ENCODE measurements at places on chromosomes 3 and 15. TPM values are rescaled to one million over a fixed set of nuclear protein-coding genes. Genes with fewer than 3 reads are reported as not detected.

DNA sequence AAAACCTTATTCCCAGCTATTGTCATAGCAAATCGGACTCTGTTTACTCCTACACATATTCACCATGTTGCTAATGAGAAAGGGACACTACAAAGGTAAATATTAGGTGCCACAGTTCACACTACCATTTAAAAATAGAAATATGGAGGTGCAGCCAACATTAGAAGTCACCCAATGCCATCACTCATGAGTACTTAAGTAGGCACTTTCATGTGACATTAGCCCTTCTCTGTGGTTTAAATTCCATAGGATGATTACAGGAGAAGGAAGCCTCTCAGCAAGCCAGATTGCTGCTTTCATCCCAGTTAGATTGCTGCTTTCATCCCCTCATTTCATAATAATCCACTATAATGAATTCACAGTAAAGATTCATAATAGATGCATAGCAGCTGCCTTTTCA lies 376.8 kb upstream of the ALCAM start:
- no peak for DNase-seq

DNA sequence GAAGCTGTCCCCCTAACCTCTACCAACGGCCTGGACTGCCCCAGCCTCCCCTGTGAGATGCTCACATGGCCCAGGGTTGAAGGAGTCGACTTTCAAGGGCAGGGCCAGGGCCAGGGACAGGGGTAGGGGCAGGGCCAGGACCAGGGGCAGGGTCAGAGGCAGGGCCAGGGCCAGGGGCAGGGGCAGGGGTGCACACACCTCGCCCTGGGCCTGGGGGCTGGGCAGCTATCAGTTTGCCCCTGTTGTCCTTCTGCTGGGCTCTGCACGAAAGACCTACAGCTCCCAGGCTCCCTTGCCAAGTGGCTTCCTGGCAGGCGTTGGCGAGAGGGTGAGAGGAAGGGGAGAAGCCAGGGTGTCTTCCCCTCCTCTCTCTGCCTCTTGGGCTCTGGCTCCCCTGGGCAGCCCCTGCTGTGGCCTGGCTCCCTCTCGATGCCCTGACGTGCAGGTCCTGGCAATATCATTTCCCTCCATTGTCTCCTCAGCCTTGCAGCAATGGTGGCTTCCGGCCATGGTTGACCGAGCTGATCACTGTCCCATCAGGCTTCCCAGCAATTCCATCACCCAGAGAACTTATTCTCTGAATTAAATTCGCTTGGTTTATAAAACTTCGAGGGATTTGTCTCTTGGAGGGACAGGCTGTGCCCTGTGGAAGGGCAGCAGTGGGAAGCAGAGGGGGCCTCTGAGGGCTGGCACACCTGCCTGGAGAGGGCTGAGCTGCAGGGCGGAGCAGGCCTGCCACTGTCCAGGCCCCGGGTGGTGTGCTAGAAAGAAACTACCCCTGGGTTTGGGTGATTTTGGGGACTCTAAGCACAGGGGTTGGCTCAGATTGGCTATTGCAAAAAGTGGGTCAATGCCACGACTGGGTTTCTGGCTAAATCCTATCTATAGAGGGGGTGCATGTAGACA lies 13.9 kb downstream of the PRR23E start:
- no peak for DNase-seq

DNA sequence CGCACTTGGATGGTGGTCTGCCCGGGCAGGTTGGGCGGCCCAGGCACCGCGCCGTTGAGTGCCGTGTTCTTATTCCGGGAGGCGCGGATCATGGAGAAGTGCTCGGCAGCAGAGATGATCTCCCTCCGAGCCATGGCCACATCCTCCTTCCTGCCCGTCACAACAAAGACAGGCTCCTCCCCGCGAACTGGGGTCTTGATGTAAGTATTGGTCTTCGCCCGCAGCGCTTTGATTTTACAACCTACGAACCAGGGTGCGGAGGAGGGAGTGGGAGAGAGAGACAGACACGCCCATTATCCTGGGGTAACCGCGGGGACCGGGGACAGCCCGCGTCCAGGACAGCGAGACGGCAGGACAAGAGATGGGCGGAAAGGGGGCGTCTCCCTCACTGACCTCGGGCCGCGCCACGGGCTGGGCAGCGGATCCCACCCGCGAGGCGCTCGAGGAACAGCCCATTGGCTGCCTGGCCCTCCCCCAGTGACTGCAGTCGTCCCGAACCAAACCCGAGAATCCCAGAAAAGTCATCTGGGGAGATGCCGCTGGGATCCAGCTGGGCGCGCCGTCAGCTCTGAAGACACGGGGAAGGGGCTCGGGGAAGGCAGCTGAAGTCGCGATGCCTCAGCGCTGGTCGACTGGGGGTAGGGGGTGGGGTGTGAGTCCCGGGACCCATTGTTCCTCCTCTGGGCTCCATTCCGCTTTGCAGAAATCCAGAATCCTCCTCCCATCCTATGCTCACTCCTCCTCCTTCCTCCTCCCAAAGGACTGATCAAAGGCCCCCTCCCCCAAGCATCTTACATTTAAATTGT lies 1.2 kb downstream of the MEX3B start:
- no peak for DNase-seq

DNA sequence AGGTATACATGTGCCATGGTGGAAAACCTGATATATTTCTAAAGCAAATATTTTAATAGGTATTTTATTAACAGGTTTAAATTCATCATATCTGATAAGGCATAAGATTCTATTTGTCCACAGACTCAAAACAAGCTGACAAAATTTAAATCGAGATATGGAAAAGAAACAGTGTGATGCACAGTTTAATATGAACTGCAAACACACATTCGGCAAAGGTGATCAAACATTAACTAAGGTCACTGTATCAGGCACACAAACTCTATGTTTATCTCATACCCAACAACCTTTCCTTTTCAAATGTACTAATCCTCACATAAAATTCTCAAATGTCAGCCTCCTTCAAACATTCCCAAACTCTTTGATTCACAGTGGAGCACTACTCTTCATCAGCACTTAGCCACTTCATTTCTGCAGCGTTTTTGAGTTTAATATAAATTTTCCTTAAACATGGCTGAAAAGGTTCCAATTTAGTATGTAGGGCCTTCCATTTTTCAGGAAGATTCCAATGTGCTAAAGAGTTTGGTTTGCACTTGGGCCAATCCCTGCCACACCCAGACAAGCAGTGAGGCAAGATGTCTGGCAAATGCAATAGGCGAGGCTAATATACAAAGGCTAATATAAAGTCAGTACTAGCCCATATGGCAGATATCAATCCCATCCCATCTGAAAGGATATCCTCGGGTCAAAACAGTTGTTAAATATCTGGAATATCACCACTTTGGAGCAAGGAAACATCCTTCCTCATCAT lies 84.6 kb downstream of the GBE1 start:
- no peak for DNase-seq

GRCh38 chr3:109442531-109442930 lies 105.2 kb upstream of the DPPA4 start:
- DNase-seq: no peak

- DNase-seq: no peak
These were observed 267.4 kb upstream of the THBS1 start for GRCh38 chr15:39313467-39313866.

- DNase-seq: no peak
These were observed 366.7 kb upstream of the PROK2 start for GRCh38 chr3:72151465-72152238.

DNA sequence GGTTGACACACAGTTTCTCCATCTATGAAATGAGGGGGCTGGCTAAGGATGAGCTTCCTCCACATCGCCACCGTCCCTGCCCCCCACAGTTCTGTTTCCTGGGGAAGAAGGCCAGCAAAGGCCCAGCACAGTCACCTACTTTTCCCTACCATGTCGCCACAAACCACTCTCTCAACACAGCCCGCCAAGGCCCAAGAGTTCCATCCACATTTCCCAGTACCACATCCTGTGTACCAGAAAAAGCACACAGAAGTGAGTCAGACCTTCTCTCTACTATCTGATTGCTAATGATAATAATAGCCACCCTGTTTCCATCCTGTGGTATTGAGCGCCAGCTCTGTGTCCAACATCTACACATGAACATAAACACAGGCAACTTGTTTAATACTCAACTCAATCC lies 30.3 kb upstream of the C15orf39 start:
- no peak for DNase-seq

DNA sequence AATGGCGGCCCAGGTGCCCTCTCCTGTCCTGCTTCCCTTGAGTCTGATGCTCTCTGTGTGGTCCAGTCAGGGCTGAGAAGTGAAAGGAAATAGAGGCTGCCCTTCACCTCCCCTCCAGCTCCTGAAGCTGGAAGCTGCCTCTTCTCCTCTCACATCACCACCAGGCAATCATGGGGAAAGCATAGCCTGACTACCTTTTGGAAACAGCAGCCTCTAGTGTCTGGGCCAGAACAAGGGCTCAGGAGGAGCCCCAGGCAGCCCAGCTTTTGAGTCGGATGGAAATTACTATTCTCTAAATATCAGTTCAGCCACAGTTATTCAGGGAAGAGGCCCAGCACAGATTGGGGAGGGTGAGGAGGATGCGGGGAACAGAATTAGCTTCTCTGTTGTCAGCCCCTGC lies 43.3 kb upstream of the CCDC174 start:
- DNase-seq: no peak

GRCh38 chr3:15433531-15433930 lies 6.1 kb downstream of the EAF1 start:
- DNase-seq: no peak

The SERINC4 gene
- 0.20 TPM for total RNA-seq

Measured in CD8-positive, alpha-beta memory T cell (primary cell).